RWPE1 (cell line): ENCODE measurements at places on chromosomes 7 and 10.

DNA sequence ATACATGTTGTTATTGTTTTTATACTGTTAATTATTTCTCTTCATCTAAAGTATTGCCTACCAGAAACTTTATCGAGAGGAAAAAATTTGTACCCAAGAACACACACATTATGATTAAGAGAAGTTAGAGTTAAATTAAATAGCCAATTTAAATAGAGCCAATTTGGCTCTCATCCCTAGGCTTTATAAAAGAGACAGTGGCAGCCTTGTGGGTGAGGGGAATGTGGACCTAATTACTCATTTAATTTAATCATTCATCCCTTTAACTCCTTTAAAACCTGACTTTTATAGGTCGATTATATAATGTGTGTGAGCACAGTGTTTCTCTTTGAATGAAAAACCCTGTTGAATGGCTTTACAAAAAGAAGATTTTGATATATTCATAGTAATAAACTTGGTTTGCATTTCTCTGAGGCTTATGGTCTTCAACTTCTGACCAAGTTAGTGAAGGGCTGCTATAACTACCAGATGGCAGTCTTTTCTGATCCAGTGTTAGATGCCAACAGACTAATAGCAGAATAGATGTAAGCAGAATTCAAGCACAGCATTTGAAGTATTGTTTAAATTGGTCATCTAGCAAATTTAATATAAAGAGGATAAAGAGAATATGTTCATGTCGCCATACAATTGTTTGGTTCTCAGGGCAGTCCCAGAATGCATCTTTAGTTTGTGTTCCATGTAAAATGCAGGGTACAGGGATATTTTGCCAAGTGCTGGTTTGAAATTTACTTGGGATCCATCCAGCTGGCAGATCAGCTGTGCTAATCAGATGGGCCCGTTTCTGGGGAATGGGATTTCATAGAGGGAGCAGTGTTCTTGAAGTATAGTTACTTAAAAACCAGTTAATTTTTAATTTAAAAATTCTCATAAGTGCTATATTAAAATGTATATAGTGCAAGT, 25.3 kb downstream of the ADD3 start:
- no peak for DNase-seq

- DNase-seq = peak; percentile 58
These were observed 174.9 kb downstream of the CREB5 start for GRCh38 chr7:28587211-28587610.

DNA sequence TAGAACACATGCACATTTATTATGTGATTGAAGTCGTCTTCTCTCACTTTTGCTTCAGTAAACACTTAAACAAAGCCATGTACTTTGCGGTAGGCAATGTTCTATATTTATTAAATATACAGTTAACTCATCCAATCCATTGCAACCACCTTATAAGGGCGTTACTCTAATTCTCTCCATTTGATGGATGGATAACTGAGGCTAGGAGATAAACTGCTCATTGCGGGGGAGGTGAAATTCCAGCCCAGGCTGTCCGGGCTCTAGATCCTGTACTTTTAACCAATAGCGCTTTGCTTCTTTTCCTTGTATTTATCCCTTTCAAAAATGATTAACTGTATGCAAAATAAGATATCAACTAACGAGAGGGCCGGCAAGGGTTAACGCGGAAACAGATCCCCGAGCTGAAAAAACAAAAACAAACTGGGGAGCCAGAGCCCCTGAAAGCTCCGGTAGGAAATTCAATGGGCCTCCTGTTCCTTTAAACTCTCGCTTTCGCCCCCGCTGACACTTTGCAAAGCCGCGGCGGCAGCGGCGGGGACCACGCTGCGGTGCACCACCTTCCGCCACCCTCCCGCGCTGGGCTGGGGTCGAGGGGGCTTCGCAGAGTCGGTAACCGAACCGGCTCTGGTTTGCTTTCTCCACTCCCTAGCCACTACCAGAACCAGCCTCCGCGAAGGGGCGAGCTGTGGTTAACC, 1.0 kb upstream of the PLXDC2 start:
- DNase-seq = no peak

- no peak for DNase-seq
These were observed 12.3 kb downstream of the ZNF316 start for GRCh38 chr7:6649241-6649961.

DNA sequence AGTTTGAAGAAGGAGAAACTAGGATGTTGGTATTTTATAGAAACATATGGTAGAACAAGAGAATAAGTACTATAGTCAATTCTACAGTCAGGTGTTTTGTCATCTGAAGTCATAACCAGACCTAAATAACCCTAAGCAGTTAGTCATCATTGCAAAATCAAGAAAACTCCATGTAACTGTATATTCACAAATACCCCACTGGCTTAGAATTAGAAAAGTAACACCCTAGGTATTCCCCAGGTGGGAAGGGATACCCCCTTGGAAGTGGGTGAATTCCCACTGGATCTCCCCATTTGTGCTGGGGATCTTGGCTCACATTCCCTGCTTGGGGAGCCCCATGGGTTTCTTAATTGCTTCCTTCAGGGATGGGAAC, 45.9 kb upstream of the ITGB8 start:
- DNase-seq = no peak

- DNase-seq = no peak
These were observed 60.9 kb upstream of the CHRM2 start for GRCh38 chr7:136807598-136807997.

DNA sequence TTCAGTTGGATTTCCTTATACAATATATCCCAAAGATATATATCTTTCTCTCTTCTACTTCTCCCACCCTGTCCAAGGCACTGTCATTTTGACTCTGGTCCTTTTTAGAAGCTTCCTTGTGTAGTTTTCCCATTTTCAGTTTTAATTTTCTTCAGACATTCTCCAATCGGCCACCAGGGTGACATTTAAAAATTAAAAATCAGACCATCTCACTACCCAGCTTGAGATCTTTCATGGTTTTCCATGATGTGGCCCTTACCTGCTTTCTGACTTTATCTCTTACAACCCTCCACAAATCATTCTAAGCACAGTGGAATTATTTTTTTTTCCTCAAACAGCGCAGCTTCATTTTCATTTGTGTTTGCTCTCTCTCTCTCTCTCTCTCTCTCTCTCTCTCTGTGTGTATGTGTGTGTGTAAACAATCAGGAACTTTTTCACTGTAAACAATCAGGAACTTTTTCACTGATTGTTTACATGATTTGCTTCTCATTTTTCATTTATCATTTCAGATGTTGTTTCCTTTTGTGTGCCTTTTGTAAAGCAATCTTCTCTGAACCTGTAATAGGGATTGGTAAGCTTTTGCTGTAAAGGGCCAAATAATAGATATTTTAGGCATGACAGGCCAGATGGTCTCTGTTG, 348.9 kb downstream of the ATRNL1 start:
- DNase-seq = no peak

DNA sequence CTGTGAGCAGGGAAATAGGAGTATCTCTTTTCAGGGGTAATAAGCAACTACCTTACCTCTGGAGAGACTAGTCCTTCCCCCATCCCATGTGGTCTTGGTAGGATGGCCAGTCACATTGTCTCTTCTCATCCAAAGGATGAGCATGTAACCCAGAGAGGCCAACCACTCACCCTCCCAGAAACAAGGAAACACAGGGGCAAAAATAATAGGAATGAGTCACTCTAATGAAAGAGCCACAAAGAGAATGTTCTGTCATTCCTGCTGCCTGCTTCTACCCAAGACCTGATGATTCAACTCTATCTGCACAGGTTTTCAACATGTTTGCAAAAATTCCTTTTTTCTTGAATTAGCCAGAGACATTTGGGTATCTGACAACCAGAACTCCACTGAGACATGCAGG, 99.3 kb upstream of the NFE2L3 start:
- peak; percentile 57 for DNase-seq

GRCh38 chr7:11212816-11213215, 239.1 kb downstream of the PHF14 start:
- no peak for DNase-seq

DNA sequence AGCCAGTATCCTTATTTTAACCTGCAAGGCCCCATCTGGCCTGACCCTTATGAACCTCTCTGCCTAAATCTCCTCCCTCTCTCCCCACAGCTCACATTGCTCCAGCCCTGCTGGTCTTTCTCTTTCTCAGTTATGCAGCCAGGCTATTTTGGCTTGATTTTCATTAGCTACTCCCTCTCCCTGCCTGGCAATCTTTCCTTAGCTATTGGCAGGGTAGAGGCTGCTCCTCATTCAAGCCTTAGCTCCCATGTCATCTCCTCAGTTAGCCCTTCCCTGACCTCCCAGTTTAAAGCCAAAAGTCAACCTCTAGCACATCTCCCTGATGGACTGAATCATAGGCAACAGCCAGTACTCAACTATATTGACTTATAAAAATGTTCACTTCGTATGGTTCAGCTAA, 214.4 kb upstream of the CELF2 start:
- no peak for DNase-seq

- DNase-seq = no peak
These were observed 178.0 kb downstream of the CELF2 start for GRCh38 chr10:11195623-11196022.

DNA sequence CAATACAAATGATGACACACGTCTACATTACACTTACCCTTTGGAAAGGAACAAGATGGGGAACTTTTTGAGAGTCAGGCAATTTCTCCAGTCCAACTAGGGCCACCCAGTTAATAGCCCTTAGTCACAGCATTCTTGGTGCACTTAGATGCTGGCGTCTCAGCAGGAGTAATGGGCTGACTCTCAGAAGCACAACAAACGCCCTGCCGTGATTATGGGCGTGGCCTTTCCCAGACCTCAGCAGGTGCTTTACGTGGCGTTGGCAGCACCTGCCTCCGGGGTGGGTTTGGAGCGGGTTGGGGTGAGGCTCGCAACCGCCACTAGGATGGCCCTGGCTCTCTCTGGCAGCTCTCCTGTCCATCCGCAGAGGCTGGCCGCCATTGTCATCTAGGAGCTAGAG, 147.6 kb upstream of the SHH start:
- no peak for DNase-seq

DNA sequence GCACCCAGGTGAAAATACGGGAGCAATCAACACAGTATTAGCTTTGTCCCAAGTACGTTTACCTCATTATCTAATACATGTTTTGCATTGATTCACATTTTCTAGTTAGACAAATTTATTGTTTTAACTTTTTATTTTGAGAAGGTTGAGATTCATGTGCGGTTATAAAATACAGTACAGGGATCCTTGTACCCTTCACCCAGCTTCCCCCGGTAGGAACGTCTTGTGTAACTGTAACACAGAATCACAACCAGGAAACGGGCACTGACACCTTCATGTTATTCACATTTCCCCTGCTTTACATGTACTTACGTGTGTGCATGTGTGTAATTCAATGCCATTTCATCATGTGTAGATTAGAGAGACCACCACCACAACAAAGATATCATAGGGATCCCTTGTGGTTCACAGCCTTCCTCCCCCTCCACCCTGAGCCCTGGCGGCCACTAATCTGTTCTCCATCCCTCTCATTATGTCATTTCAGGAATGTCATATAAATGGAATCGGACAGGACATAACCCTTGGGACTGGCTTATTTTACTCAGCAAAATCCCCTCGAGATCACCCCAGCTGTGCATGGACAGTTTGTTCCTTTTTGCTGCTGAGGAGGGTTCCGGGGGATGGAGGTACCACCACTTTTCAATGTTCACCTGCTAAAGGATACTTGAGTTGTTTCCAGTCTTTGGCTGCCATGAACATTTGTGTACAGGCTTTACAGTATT, 46.5 kb upstream of the C10orf71 start:
- no peak for DNase-seq

GRCh38 chr7:16739863-16740622, 13.5 kb upstream of the TSPAN13 start:
- DNase-seq = peak; percentile 91

- DNase-seq = no peak
These were observed 217.1 kb upstream of the ZMIZ1 start for GRCh38 chr10:78851647-78852046.

DNA sequence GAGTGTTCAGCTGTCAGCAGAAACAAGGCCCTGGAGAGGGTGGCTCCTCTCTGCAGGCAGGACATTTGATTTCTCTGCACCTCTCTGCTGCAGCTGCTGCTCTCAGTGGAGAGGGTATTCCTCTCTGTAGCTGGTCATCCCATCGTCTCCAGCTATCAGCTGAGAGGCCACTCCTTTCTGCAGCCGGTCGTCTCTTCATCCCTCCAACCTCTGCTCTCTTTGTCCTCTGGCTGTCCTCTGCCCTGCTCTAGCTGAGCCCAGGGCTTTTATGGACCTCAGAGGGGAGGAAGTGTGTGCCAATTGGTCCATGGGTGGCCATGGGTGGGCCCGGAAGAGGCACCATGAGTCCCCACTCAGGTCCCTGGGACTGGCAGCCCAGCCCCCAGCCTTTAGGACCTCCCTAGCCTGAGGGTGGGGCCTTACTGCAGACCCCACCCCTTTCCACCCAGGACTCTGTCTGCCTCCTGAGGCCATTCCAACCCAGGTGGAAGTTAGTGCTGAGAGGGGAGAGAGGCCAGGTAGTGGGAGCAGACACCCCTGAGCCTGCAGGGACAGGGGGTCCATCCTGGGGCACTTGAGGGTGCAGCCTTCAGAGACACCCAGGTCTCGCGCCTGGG, 26.2 kb upstream of the CDCA7L start:
- DNase-seq = no peak

DNA sequence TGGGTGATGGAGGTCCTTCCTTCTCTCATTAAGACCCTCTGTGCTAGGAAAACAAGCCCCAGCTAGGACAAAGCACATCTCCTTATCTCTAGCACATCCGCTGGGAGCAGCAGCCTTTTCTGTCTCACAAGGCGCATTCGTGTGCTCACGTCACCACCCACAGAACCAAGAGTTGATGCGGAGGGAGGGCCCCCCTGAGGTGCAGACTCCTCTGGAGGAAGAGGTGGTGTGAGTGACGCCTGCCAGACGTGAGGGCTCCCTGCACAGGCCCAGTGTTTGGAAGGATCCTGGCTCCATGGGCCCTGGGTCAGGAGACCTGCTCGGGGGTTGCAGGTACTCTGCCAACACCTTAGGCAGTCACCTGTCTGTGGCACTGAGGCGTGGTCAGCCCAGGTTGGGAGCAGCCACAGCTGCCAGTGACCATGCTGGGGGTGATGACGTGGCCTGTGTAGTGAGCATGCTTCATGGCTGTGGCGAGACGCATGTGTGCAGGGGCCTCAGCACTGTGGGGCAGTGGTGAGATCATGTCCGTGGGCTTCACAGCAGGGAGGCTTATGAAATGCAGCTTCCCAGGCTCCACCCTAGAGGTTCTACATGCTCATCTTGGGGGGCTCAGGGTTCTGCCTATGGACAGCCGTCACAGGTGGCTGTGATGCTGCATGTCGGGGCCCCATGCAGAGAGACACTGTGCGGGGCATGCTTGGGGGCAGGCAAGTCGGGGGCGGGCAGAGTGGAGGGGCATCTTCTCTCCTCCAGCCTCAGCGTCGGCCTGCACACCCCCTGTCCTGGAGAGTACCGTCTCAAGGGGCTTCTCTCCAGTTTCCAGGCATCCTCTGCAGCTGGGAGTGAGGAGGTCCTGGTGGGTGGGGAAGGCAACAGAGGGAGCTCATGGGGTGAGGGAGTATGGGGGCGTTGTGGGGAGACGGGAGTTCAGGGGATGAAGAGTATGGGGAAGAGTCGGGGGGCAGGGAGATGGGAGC, 56.2 kb upstream of the DPYSL4 start:
- no peak for DNase-seq

GRCh38 chr10:61635471-61635870, 27.3 kb upstream of the CABCOCO1 start:
- DNase-seq = no peak
